Osteoblast (primary cell): ENCODE measurements at places on chromosomes 5 and 9.
A peak's percentile ranks its signal among the peaks of the same experiment; 100 is the strongest.

- DNase-seq = no peak
Observed at GRCh38 chr9:128280084-128280622, 4.1 kb downstream of the SWI5 start.

DNA sequence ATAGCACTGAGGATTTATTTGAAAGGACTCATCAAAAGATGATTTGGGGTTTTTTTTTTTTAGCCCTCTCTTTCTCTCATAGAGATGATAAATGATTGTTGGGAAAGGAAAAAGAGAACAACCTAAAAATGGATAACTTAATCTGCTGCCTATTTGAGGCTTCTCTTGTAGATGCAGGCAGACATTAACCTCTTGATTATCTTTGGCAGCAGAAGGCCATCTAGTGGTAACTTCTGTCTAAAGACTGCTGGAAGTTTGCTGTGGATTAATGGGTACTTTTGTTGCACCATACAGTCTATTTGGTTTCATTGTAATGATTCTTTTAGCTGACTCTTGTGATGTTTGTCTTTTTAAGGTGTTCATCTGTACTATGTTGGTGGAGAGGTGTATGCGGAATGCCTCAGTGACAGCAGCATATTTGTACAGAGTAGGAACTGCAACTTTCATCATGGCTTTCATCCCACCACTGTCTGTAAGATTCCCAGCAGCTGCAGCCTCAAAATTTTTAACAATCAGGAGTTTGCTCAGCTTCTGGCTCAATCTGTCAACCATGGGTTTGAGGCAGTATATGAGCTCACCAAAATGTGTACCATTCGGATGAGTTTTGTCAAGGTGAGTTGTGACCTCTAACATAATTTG lies 18.8 kb downstream of the SMIM32 start:
- peak; percentile 25 for DNase-seq

DNA sequence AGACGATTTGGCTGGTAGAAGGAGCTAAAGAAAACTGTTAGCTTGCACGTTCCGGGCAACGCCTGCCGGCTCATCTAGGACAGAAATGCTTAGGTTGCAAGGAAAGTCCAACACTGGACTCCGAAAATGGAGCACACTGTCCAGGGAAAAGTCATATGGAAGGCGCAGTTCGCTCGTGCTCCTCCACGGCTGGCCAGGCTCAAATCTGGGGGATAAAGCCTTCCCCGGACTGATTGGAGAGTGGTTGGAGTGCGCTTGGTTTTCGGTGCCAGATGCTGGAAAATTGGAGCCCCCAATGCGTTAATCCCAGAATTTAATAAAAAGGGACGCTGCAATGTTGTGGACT lies 955 bp downstream of the CDH6 start:
- DNase-seq = no peak

DNA sequence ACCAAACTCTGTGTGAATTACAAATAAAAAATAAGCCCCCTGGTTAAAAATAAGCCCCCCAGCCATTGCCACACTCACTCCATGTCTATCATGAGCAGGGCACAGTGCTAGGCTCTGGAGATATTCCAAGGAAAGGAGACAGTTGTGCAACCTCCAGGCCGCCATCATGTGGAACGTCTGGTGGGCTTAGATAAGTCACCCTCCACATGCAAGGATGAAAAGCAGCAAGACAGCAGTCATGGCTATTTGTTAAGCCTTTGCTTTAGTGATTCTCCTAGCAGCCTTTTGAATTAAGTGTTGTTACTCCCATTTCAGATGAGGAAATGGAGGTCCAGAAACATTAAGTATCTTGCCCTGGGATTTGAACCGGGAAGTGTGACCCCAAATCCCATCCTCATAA lies 94.8 kb downstream of the DCP2 start:
- DNase-seq = no peak
